ENCODE measurements at places on chromosomes 7 and 10.

DNA sequence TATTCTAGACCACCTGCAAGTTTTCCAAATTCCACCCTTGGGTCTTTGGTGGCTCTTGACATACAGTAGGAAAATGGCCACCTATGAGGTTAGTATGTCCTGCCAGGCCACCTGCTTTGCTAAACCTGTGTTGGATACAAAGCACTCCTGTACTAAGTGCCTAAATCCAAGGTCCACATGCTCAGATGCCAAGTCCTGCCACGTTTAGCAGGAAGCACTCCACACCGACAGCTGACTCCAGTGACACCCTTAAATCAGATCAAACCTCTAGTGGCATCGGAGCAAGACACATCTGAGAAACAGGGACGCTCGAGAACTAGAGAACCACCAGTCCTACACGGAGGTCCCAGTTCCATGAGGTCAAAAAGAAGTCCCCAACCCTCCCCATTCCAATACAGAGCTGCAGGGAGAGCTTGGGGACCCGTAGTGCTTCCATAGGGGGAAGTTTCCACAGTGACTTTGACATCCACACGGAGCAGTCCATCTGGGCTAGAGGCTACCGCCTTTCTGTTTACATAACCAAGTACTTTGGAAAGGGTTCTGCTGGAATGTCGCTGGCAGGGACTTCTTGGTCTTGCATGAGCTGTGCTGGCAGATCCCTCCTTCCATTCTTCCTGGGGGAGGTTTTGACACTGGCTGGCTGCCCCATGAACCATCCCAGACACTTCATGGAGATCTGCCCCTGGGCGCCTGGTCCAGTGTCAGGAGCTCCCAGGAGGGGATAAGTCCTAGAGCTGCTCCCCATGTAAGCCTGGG is 290.6 kb downstream of the PRPF18 start:
- DNase-seq: no peak

GRCh38 chr7:78280276-78280675 is 481.7 kb downstream of the PHTF2 start:
- no peak for DNase-seq

DNA sequence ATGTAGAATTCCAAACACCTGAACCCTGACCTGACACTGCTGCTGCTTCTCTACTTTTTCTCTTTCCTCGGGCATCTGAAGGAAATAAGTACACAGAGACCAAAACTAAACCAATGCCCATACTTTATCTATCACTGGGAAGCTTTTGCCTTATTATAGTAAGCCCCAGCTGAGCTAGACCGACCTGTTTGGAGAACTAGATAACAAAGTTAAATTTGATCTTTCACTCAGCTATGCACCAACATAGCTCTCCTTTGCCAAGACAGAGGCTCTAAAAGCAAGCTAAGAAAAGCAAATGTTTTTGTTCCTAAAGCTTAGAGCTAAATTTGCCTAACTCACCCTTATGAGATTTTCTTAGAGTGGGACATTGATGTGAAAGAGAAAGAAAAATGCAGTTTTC is 39.1 kb downstream of the NHLRC2 start:
- DNase-seq: no peak

GRCh38 chr10:69458430-69459100 is 7.3 kb downstream of the TSPAN15 start:
- no peak for DNase-seq

- DNase-seq: no peak
These were observed 16.1 kb downstream of the GNAI1 start for GRCh38 chr7:80150611-80151273.
